ENCODE measurements at places on chromosomes 5 and 9.
A peak's percentile ranks its signal among the peaks of the same experiment; 100 is the strongest.

DNA sequence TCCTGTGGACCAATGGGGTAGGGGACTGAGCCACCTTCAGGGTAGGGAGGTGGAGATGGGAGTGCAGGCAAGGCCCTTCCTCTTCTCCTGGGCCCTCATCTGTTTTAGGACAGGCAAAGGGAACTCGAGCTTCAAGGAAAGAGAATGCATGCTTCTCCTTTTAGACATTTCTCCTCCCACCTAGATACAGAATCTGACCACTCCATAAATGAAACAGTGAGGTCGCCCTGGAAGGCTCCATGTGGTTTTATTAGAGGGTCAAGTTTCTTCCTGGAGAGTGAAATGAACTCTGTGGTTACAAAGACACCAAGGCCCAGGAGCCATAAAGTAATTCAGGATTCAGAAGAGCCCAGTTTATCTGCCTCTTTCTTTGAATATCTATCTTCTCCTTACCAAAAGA lies 14.9 kb downstream of the LHFPL2 start:
- no peak for DNase-seq

DNA sequence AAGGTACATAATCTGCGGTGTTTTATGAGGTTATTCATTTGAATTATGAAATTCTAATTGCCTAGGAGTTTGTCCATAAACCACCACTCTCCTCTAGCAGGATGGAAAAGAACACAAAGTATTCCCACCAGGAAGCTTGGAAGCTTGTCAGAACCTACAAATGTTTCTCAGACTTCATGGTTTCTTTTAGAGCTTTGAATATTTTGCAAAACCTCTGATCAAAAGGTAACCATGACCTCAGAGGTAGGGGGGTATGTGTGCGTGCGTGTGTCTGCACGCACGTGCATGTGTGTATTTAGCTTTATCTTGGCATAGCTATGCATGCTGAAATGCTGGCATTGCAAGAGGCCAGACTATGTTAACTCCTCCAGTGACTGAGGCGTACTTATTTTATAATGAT lies 847.0 kb downstream of the TLE1 start:
- no peak for DNase-seq

DNA sequence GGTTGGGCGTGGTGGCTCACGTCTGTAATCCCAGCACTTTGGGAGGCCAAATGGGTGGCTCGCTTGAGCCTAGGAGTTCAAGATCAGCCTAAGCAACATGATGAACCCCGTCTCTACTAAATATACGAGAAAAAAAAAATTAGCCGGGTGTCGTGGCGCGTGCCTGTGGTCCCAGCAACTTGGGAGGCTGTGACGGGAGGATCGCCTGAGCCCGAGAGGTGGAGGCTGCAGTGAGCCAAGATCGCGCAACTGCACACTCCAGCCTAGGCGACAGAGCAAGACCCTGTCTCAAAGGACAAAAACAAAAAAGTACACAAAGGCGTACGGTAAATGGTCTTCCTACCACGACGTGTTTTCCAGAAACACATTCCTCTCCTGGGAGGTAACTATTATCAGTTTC lies 538 bp upstream of the BDP1 start:
- no peak for DNase-seq

- DNase-seq, result peak; percentile 66
Observed at GRCh38 chr9:137458194-137459151, 661 bp downstream of the NSMF start.

GRCh38 chr5:144304688-144305087 lies 134.0 kb downstream of the KCTD16 start:
- DNase-seq, result no peak

Data from HuH-7.5 (cell line).